Activated T-helper 1 cell treated with Interleukin-2 at 50 U/mL for 16 hours (primary cell): ENCODE measurements at places on chromosomes 13 and 19.

- no peak for DNase-seq
These were observed 84.1 kb upstream of the FNDC3A start for GRCh38 chr13:48891586-48891985.

- no peak for DNase-seq
These were observed 11.7 kb downstream of the KCNRG start for GRCh38 chr13:50026788-50027473.

DNA sequence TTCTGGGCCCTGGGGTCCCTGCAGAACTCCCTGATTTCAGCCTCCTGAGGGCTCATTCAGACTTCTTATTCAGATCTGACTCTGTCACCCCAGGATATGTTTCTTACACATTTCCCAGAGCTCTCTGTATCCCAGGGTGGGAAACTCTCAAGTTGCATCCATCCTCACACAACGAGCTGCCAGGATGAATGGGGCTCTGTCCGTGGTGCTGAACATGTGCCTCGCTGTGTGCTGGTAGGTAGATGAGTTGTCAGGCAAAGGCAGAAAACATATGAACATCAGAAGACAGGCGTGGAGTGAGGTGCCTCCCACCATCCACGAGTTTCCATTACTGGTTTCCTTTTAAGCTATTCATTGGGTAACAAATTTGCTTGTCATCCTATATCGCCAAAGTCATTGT lies 11.4 kb upstream of the IGFL1 start:
- no peak for DNase-seq

DNA sequence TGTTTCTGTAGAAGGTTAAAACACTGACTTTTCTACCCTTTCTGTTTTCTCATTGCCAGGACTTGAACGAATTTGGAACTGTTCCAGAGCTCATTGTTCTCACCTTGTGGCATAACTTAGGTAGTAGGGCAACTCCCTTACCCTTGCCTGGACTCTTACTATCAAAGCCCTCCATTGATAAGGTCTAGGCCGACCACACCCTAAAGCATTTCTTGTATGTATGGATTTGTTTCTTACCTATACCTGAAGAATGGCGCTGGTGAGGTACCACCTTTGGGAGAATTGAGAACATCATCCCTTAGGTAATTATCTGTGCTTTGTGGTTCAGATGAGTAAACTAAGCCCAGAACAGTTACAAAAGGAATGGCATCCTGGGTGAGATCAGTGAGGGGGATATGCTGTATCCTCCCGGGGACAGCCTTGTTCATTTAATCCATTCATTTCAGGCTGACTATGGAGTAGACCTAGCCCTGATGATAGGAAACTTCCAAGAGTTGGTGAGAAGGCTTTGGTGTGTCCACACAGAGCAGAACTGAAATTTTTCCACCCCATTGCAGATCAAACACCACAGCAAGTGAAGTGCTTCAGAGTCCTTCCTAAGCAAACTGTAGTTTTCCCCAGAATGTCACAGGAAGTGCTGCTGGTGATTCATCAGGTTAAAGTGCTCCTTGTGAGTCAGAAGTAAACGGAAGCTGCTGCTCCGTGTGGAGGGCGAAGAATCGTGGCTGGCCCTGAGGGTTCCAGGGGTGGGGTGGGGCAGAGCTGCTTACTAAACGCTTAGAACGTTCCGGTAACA lies 113.0 kb downstream of the TEX26 start:
- peak; percentile 65 for DNase-seq

DNA sequence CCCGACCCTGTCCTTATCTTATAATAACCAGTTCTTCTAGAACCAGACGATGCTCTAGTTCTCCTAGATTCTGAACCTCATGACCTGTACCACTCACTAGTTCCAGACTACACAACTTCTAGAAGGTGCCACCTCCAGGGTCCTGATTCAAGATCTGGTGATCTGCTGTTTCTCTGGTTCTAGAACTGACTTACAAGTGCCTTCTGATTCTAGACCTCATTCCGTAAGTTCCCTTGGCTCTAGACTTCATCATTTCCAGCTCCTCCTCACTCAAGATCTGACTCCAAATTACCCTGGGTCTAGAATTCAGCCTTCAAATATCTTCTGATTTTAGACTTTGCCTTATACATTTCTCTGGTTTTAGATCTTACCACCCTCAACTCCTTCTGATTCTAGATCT lies 5.0 kb upstream of the PPP5C start:
- no peak for DNase-seq

DNA sequence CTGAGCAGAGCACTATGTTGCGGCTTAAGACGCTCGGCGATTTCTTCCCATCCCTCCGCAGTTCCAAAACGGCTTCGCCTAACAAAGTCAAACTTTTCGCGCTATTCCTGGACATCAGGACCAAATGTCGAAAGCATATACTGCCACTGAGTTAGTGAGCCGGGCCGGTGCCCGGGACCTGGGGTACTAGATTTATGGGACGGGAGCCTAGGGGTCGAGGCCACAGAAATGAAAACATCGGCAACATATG lies 699 bp downstream of the RCBTB2 start:
- DNase-seq, result no peak

DNA sequence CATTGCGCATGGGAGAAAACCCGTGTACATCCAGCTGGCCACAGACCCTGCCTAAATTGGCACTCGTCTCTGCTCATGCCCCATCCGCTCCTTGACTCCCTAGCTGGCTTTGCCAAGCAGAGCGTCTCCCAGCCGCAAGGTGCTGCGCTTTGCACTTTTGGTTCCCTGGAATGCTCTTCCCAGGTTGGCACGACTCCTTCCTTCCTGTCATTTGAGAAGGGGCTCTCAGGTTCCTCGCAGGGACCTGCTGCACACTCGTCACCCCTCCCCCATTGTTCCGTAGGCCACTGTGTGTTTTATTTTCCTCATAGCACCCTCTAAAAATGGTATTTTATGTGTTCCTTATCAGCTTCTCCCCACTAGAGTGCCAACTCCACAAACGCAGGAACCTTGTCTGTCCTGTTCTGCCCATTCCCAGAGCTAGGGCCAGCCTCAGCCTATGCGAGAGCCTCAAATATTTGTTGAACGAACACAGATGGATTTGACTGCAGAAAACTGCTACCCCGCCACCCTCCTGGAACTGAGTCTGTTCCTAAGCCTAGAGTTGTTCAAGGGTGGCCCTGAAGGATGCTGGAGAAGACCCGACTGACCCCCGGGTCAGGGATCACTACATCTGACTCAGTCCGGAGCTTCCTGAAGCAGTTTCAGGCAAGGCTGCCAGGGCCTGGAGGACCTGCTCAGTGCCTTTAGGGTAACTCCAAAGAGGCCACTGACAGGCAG lies 8.4 kb upstream of the CEBPA start:
- no peak for DNase-seq

DNA sequence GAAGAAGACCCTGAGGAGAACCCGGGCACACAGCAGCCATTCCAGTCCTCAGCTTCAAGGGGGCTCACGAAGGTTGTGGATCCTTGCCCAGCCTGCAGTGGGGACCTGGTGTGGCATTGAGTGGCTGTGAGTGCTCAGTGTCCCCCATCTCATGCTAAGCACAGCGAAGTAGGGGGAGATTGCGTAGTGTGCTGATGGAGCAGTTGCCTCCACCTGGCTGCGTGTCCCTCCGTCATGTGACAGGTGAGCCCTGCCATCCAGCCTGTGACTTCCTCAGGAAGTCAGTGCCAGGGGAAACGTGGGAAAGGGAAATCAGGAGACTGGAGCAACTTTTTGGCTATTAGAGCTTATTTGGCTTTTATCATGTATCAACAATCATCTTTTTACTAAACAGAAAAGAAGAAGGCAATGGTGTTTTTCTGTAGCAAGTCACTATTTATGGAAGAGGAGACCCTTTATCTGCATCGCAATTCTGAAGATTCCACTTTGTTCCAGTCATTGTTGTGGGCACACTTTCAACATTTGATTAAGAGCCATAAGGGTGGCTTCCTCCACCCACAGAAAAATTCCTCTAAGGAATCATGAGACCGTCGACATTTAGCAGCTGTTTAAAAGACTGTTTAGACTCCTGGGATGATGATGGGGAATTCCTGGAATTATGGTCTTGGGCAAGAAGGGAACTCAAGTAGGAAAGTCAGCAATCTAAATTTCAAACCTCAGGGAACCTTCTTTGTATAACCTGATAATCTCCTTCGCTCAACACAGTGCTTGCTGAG lies 126.8 kb upstream of the SPATA13 start:
- DNase-seq, result no peak

DNA sequence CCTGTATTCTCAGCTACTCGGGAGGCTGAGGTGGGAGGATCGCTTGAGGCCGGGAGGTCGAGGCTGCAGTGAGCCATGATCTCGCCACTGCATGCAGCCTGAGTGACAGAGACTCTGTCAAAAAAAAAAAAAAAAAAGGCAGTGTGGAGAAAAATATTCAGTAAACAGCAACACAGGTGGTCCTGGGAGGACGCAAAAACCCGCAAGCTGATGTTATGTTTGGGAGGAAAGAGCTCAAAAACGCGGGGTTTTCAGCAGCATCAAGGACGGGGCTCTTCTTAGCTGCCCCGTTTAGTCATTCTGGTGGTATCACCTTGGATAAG lies 599 bp upstream of the ZNF784 start:
- no peak for DNase-seq

DNA sequence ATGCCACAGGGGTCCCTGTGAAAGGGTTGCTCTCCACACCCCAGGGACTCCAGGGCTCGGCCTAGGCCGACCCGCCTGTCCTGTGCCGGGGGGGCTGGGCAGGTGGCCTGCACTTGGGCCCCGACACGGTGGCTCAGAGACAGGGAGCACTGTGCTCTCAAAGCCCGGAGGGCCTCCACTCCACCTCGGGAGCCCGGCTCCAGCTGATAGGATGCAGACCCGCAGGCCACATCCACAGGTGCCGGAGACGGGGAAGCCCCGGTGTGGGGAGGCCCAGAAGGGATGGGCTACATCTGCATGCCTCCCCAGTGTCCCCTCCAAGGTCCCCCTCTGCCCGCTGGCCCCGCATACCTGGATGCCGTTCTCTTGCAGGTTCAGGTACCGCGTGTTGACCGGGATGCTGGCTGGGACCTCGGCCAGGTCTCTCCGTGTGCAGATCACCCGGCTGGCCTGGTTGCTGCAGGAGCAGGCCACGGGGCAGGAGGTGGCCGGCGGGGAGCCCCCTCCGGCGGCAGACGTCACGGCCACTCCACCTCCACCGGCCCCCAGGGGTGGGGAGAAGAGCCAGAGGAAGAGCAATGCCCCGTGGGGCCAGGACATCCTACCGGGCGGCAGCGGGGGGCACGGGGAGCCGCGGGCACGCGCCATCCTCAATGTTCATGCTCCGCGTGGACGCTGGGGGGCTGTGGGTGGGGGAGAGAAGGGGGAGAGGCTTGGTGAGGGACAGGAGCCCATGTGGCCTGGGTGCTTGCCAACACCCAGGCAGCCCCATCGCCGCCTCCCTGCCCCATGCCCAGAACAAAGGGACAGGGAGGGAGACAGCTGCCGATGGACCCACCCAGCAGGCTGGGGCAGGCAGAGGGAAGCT lies 19.8 kb downstream of the LRRC4B start:
- DNase-seq, result no peak

GRCh38 chr19:1520203-1520780 lies 3.6 kb upstream of the PLK5 start:
- no peak for DNase-seq

- no peak for DNase-seq
These were observed 299.3 kb downstream of the FGF9 start for GRCh38 chr13:21970172-21970571.

GRCh38 chr19:27393591-27393990 lies 1819.4 kb downstream of the UQCRFS1 start:
- no peak for DNase-seq

DNA sequence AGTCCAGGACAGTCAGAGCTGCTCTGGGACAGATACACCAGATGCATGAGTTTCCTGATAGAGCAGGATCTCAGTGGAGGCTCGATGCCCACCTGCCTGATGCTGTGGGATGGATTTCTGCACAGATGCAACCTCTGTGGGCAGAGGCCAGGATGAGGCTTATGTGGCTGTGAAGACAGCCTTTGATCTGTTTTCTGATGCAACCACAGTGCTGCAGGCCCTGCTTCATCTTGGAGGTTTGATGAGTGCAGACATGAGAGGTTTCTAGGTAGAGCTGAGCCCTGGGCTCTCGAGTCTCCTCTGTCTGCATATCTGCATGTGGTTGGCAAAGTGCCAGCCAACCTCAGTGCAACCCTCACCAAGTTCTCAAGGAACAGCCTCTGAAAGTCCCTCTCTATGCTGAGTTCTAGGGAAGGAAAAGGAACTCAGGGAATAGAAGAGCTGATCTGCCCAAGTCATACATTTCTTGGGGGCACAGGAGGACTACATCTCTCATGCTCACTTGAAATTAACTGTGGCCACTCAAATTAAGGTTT lies 23.1 kb upstream of the TSHZ3 start:
- DNase-seq, result no peak

GRCh38 chr13:40119852-40120251 lies 464.4 kb downstream of the COG6 start:
- DNase-seq, result no peak

GRCh38 chr19:28601723-28602440 lies 611.1 kb downstream of the UQCRFS1 start:
- no peak for DNase-seq

DNA sequence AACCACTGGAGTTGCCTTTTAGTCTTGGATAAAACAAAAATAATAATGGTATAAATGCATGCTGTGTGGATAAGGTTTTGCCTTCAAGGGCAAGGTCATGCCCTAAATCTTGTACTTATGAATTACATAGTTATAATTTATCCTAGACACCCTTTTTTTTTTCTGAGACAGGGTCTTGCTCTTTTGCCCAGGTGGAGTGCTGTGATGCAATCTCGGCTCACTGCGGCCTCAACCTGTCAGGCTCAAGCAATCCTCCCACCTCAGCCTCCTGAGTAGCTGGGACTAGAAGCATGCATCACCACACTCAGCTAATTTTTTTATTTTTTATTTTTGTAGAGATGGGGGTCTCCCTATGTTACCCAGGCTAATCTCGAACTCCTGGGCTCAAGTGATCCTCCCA lies 7.7 kb upstream of the DACT3 start:
- DNase-seq, result no peak

GRCh38 chr13:108322206-108322824 lies 52.8 kb downstream of the TNFSF13B start:
- no peak for DNase-seq

DNA sequence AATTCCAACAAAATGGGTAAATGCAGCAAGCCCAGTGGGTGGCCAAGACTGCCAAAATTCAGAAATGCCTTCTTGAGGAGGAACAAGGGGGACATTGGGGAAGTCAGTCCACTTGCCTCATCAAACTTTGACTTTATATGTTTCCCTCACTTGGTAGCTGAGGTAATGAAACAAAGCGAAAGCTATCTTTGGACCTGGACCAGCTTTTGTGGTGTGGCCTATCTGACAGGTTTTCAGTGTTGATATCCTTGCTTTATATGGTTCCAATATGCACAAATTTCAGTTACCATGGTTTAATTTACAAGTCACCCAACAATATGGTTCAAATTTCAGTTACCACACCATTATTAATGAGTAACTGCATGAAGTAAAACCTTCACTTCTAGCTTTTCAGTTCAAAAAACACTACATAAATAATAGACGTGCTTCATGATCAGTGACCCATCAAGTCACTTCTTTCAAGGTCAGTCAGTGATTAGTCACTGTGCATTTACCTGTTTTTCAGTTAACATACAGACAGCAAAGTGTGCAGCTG lies 17.7 kb upstream of the POU4F1 start:
- DNase-seq, result no peak

GRCh38 chr19:54436628-54437252 lies 12.3 kb upstream of the LENG8 start:
- no peak for DNase-seq
